ENCODE measurements at places on chromosomes 4 and X.

DNA sequence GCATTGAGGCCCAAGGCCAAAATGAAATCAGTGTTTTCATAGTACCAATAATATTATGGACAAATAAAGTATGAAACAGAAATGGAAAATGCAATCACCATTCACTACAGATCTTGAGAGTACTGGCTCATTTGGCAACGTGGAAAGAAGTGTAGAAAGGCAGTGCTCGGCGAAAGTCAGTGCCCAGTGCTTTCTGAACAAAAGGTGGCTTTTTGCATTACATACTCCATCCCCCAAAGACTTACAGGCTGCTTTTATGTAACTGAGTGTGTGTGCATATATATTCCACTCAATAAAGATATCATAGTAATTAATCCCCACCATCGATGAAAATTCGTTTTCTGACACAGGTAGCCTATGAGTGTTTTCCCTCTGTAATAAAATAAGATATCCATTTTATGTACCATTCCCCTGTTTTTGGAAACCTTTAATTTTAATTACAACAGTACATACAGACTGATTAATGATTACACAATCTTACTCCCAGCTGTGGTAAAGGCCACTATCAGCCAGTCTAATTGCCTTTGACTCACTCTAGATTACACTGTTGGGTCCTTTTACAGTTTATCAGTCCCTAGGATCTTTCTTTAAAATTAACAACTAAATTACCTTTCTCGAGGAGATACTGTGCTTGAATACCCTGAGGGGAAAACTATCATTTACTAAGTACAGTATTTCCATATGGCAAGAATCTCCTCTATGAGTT lies 65.9 kb downstream of the MAD2L1 start:
- no peak for DNase-seq

GRCh38 chrX:3713937-3714434 lies 537 bp upstream of the PRKX start:
- no peak for DNase-seq

DNA sequence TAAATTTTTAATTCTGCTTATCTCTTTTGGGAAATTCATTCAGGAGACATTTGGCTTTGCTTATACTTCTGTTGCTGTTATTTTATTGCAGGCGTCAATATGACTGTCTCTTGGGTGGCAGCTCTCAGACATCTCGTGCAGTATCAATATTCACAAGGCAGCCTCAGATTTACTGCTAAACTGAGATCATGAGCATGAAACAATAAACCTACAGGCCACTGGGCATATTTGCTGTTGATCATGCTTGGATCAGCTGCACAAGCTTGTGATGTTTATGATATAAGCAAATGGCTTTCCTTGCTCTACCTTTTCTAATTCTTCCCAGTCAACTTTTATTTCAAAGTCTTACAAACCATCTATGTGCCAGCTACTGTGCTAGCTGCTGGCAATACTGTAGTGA lies 39.2 kb downstream of the TSPAN5 start:
- DNase-seq: no peak

- no peak for DNase-seq
Measured at GRCh38 chrX:74371425-74372222, 49.7 kb upstream of the SLC16A2 start.

DNA sequence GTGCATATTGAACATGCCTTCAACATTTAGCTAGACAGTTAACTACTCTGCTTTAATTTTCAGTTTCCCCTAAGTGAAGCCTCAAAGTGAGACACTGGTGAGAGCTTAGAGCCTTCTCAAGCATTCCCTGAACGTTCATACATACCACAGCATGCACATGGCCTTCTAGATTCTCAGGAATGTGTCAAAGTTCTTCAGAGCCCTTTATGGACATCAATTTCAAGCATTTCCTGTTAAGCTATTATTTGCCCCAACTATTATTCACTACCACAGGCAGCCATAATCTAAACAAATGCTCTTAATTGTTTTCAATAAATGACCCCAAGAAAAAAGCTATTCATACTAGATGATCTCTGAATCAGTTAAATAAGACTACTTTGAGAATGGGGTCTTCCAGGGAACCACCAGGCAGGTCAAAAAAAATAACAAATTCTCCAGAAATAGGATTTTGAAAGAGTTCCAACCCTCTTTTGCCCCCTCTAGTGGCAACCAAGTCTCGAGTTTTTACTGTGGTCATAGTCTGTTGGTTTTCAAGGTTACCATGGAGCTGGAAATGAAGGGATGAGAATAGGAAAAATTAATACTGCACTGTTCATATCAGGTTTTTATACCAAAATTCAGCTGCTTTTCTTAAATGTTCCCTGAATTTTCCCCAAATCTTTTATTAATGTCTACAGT lies 235.4 kb downstream of the RAB28 start:
- no peak for DNase-seq

GRCh38 chr4:8906991-8907595 lies 35.5 kb upstream of the HMX1 start:
- DNase-seq: no peak

DNA sequence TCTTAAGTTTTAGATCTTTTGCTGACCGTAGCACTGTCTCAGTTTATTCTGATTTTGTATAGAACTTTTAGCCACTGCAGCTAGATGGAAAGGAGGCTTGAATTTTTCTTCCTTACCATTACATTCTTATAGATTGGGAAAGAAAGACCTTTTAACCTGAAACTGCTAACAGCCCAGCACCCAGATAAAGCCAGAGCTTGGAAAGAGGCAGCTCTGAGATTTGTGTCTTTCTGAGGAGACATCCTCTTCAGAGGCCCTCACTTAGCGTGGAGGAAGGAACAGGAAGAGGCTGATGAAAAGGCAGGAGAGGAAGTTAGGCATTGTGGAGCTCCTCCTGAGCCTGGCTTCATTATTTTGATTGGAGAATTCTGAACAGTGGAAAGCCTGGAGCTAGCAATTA lies 35.1 kb downstream of the ATG4A start:
- DNase-seq: no peak

DNA sequence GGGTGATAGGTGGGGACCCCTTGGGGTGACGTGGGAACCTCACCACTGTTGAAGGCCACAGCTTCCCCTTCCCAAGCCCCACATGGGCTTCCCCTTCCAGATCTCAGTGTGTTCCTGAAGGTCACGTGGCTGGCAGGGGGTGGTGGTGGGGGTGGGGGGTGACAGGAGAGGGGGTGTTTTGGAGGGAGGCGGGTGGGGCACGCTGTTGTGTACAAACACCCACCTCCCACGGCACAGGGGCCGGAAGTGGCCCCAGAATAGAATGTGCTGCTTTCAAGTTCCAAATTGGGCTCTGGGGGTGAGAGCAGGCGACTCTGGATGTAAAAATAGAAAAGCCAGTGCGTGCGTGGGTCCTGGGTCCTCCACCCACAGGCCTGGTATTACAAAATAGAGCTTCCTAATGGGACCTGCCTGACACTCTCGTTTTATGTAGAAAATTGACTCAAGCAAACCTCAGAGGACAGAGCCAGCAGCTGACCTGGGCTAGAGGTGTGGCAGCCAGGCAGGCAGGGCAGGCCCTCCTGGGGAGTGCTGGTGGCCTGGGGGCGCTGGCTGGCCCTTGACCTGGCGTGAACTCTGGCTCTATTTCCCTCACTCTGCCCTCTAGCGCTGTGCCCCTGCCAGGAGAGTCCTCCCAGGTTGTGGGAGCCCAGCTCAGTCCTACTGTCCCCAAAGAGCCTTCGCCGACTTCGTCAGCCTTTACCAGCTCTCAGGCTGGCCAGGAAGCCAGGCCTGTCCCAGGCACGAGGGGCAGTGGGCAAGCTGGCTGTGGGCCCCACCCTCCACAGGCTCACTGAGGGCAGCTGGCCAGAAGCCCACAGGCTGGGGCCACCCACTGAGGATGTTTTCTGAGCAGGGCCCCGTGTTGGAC lies 5.4 kb upstream of the SH3BP2 start:
- DNase-seq: peak; percentile 44

DNA sequence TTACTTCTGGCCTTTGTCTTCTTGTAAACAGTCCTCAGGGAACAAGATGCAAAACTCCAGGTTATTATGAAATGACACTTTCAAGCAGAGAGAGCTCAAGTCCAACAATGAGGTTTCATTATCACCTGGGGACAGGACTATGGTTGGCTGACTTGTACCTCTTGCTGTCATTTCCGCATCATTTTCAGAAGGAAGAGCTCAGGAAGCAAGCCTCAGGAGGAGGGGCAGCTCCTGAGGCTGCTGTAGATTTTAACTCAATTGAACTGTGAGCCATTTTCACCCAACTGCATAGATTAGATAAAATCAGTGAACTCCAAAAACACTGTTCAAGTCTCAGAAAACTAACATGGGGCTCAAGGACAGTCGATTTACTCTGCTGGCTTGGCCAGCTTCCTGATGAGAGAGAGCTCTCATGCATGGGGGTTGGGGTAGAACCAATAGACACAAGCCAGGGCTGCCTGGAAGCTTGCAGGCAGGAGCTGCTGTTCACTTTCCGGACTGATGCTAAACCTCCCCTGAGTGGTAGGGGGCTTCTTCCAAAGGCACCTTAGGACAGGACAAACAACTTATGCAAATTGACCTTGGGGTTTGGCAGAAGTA lies 23.6 kb downstream of the TMEM255A start:
- no peak for DNase-seq

DNA sequence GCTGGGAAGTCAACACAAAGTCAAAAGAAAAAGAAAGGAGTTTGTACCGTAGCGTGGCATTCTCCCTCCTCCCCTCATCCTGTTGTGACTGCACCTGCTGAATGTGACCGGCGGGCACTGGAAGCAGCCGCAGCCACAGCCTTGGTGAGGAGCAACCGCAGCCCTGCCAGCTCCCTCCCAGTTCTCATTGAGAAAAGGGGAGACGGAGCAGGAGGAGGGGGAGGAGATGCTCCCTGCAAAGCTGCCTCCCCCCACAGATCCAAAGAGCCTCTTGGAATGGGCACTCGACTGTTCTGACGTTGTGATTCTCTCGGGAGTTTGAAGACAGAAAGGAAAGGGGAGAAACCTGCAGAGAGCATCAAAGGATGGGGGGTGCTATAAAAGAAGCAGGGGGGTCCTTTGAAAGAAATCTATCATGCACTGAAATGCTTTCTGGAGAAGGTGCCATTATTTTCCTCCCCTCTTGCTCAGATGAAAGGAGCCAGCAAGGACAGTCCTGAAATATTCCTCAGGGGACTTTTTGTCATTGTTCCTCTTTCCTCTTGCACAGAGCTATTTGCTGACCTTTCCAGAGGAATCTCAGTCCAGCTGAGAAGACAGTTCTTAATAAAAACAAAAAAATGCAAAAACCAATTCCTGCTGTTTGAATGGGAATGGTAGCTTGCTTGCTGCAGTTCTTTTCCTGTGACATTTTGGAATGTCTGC lies 429.7 kb downstream of the MAPK10 start:
- no peak for DNase-seq

GRCh38 chrX:21989384-21989783 lies 42.7 kb upstream of the PHEX start:
- no peak for DNase-seq

DNA sequence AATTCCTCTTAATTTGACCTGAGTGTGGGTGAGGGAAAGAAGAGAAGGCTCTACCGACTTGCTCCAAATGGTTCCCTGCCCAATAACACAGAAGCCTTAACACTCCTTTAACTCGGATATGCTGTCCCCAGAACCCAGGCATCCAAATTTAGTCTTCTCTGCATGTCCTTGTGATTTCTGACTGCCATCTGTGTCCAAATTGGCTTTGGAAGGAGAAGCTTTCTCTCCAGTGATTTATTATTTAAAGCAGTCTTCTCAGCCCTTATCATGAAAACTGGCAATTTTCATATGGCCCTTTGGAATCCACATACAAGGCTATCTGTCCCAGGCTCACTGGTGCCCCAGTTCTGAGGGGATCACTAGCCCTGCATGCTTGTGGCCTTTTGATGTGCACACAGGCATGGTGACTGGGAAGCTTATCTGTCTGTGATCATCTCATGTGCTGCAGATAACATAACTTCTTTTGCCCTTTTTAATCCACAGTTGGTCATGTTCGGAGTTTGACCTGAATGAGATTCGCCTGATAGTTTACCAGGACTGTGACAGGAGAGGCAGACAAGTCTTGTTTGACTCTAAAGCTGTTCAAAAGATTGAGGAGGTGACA lies 56.7 kb downstream of the FNIP2 start:
- no peak for DNase-seq

DNA sequence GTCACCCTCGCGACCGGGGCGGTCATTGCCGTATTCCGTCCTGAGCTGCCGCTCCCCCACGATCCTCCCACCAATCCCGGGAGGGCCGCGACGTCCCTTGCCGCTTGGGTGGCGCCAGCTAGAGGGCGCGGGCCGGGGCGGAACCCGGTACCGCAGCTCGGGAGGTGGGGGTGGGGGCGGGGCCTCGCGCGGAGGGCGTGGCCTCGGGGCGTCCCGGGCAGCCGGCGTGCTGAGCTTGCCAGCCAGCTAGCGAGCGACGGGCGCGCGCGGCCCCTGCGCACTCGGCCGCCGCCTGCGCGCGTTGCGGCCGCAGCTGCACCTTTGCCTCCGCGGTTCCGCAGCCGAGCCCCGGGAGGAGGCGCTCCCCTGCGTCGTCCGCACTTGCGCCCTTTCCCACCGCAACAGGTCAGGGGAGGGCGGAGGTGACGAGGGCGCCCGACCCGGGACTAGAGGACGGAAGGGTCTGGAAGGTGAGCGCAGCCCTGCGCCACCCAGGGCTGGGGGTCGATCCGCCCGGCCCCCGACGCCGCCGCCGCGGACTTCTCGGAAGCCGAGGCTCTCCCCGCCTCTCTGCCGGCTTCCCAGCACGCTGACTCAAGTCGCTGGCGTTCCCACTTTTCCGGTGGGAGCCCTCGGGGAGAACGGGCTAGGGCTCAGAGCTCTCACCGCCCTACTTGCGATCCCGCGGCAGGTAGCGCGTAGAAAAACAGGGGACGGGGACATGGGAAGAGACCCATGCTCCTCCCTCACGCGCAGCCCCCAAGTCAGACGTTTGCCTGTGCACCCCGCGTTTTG lies at the start of gene AFF1:
AFF1 (plus strand) TSS at position 241 of the 795 bp plus-strand sequence. CDS start 13,523 bp downstream, outside the sequence.
- DNase-seq: peak; percentile 88

DNA sequence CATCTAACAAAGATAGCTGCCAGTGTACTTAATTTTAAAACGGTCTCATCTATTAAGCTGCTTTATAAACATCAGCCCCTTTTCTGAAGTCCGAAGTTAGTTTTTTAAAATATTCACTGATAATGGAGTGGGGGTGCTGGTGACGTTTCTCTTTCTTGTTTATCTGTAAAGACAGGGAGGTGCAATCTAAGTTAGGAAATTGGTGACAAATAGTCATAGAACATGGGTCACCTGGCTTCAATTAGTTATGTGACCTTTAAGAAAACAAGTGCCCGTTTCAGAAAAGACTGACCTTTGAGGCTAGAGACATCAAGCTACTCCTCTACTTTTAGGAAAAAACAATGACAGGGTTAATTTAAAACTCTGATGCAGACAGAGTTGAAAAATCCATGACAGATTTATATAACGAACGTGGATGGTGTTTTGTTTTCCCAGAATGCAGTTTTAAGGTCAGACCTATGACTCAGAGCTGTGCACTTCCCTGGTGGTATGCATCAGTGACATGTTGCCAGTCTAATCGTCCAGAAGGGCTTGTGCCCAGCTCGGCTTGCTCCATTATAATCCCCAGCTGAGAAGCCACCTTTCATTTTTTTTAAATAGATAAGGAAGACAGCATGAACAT lies 38.2 kb downstream of the FHL1 start:
- DNase-seq: no peak

GRCh38 chrX:125651426-125651825 lies 331.8 kb downstream of the TEX13C start:
- no peak for DNase-seq
